ENCODE measurements at places on chromosomes 11 and 22. TPM values are rescaled to one million over a fixed set of nuclear protein-coding genes. Genes with fewer than 3 reads are reported as not detected.

NCAM1 gene
- polyA plus RNA-seq: 132 TPM

RIBC2 gene
- polyA plus RNA-seq: 1.8 TPM

OR10G8 gene
- polyA plus RNA-seq: not detected

OTOG gene
- 0.04 TPM for polyA plus RNA-seq

DGAT2 gene
- polyA plus RNA-seq: 0.34 TPM

GNG3 gene
- polyA plus RNA-seq: 0.68 TPM

TTC36 gene
- polyA plus RNA-seq: 2.4 TPM

MRGPRE gene
- not detected for polyA plus RNA-seq

DNA sequence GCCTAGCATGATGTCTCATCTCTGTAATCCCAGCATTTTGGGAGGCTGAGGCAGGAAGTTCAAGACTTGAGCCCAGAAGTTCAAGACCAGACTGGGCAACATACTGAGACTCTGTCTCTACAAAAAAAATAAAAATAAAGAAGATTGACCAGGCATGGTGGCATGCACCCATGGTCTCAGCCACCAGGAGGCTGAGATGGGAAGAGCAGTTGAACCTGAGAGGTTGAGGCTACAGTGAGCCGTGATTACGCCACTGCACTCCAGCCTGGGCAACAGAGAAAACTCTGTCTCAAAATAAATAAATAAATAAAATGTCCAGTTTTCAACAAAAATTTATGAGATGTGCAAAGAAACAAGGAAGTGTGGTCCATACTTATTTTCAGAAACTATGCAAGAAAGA lies 28.3 kb downstream of the EFCAB6 start:
- no peak for DNase-seq

- no peak for DNase-seq
Measured at GRCh38 chr11:120735035-120735434, 223.5 kb downstream of the GRIK4 start.

- DNase-seq: no peak
Measured at GRCh38 chr22:47460176-47460575, 697.7 kb downstream of the TBC1D22A start.

DNA sequence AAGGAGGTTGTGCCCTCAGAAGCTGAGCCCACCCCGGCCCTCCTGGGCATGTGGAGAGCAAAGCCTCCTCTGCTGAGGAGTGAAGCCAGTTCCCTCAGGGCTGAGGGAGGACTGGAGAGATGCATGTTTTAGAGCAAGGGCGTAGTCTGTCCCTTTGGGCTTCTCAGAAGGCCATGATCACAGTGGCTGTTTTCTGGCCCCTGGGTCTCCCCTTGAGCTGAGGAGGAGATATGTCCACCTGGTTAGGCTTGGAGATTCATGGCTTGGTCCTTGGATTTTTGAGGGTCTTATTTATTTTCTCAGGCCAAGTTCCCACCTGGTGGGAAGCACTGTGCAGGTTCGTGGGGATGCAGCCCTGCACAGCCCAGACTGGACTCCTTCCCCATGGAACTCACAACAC lies 46.5 kb upstream of the THY1 start:
- no peak for DNase-seq

DNA sequence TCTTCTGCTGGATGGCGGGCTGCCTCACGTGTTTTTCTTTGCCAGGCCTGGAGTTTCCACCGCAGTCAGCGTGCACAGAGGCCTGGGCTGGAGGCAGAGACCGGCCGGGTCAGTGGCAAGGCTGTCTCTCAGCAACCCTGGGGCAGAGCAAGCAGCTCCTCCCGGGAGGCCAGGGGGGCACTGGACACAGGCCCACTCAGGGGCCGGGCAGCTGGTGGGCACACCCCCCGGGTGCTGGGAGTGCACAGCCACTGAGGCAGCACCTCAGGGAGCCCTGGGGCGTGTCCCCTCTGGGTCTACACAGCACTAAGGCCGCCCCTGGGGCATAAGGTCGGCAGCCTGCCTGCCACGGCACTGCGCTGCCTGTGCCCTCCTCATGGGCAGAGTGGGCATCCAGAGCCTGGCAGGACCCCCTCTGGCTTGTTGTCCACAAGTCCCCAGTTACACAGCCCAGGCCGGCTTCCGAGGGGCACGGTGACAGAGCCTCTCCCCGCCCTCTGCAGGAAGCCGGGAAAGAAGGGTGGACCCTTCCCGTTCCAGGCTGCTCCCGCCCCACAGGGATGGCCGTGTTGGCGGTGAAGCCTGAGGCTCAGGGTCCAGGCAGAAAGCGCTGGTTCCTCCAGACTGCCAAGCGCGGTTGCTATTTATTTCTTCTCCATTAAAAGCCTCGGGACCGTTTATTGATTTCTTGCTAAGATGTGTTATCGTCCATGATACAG lies 18.5 kb upstream of the TH start:
- no peak for DNase-seq

DNA sequence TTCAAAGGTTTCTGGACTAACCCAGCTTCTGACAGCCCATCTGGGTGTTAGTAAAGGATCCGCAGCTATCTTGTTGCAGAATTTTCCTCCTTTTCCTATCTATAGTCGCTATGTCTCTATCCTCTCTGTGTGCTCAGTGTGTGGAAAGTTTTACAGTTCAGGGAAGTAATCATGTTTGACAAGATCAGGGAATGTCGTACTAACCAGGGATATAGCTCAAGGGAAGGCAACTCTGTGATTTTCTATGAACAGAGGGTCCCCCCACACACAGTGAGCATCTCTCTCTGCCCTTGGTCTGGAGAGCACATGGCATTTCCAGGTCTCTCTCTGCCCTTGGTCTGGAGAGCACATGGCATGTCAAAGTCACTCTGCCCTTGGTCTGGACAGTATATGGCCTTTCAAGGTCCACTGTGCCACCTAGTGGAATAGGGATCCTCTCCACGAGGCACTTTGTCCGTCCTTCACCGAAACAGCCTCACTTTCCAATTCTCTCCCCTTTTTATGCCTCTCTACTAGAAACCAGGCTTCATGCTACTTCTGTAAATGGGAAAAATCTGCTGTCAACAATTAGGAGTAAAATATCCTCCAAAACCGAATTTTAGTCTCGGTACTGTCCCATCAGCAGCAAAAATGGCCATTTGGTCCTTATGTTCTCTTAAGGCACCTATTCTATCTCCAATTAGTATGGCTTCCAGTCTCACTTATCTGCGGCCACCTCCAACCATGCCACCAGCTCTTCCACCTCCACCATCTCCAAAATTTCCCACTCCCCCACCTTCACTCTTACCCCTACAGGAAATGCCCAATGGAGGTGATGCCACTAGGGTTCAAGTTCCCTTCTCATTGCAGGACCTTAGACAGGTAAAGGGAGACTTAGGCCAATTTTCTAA lies 88.7 kb downstream of the IGLL5 start:
- DNase-seq: no peak

GRCh38 chr11:94217705-94218104 lies 86.7 kb upstream of the IZUMO1R start:
- no peak for DNase-seq

DNA sequence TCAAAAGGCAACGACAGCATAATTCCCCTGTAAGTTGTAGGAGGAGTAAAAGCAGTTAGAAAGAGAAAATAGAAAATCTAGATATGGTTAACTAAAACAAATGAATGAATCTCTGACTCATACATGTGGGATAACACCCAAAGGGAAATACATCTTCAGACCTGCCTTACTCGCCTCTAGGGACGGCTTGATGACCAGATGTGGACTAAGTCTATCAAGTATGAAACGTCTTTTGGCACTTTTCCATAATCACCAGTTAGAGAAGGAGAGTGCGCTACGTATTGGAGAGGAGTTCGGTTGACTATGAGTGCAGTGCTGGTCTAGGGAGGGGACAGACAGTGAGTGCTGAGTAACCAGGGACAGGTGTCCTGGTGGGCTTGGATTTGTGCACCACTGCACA lies 459.9 kb downstream of the OPCML start:
- DNase-seq: no peak

GRCh38 chr11:125925247-125925740 lies 20.6 kb upstream of the VSIG10L2 start:
- DNase-seq: no peak

DNA sequence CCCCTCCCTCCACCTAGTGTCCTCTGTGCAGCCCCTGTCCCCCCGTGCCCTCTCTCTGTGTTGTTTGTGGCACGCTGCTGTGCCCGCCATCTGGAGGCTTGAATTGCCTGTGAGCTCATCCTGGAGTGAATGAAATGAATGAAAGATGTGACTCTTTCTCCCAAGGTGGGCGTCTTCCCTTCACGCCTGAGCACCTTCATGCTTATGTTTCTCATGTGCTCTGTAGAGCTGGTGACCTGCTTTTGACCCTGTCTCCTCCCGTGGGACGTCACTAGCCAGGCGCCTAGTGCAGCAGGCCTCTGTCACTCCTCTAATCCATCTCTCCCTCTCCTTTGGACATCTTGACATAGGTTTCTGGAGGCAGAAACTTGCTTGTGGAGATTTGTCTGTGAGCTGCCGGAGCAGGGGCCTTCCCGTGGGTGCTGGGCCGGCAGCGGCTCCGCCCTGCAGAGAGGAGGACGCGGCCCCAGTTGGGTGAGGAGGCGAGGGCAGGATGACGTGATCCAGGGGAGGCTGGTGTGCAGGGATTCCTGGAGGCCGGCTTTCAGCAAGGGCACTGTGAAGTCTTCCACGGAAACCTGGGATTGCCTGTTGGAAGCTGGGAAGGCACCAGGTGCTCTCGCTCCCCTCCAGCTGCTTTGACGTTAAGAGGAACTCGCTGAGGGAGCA lies 40.6 kb downstream of the MUC6 start:
- no peak for DNase-seq

DNA sequence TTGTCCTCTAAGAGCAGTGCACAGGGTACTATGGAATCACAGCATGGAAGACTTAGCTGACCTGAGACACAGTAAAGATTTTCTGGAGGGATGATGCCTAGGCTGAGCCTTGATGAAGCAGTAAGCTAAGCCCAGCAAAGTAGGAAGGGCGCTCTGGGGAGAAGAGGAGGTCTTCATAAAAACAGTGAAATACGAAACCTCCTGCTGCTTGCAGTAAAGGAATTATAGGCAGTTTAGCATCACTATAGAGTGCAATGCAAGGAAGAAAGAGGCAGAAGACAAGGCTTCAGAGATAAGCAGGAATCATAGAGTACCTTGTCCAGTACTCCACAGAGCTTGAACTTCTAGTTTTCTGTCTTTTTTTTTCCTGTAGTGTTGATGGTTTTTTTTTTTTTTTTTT lies 555.7 kb upstream of the CADM1 start:
- no peak for DNase-seq

- no peak for DNase-seq
Measured at GRCh38 chr11:73939096-73939495, 11.7 kb upstream of the DNAJB13 start.

DNA sequence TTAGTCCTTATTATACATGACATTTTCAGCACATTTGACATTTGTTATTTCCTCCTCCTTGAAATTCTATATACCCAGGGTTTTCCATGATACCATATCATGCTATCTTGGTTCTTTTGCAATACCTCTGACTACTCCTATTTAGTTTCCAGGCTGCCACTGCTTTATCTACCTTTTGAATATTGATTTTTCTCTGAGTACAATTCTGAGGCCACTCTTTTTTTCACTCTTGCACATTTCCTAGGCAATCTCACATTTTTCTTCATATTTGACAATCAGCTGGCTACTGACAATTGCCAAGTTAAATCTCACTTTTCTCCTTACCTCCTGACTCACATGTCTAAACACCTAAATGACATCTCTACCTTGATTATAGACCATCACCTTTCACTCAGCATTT lies 11.9 kb downstream of the SBF2 start:
- no peak for DNase-seq

GRCh38 chr11:109641549-109641948 lies 219.6 kb downstream of the C11orf87 start:
- peak; percentile 20 for DNase-seq

DNA sequence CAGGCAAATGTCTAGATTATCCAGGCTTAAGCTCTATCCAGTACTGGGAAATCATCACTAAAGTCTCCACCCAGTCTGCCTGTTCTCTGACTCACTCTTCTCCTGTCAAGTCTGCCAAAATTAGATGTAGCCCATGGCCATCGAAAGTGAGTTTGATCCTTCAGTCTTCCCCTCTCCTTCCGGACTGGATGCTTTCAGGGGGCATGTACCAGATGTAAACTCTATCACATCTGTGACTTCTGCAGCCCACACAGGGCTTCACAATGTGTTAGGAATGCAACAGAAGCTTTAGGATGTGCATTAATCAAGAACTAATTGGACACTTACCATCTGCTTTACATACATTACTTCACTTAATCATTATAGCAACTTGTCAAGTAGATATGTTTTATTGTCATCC lies 12.3 kb downstream of the ME3 start:
- no peak for DNase-seq

GRCh38 chr11:22491555-22492225 lies 133.9 kb downstream of the FANCF start:
- DNase-seq: no peak

DNA sequence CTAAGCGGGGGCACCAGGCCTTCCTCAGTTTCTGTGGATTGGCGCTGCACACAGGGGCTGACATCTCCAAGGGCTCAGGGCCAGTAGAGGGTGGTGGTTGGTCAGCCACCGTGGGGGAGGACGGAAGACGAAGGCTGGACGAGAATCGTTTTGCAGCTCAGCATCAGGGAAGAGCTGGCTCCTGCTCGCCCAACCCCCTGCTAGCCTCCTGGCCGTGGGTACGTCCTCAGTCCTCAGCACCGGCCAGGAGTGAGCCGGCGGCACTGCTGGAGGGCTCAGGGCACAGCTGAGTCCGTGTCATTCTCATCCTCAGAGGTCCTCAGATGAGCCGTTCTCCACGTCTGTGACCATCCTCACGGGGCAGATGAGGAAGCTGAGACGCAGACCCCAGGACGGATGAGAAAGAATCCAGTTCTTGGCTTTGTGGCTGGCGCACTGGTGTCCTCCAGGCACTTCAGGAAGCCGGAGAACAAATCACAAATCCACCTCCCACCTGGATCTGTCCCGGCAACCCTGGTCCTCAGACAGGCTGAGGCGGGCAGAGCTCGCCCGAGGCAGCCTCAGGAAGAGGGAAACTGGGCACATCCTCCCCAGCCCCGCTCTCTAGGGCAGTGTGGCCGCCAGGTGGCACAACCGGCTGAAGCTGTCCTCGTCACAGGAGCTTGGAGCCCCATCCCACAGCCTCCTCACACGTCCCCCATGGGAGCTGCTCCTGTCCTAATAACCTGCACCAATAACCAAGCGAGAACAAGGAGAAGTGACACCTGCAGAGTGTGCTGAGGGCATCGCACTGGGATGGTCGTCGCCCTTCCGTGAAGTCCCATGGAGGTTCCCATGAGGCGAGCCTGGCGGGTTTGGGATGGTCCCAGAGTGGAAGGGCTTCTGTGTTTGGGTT lies 393.7 kb downstream of the BRD1 start:
- no peak for DNase-seq

DNA sequence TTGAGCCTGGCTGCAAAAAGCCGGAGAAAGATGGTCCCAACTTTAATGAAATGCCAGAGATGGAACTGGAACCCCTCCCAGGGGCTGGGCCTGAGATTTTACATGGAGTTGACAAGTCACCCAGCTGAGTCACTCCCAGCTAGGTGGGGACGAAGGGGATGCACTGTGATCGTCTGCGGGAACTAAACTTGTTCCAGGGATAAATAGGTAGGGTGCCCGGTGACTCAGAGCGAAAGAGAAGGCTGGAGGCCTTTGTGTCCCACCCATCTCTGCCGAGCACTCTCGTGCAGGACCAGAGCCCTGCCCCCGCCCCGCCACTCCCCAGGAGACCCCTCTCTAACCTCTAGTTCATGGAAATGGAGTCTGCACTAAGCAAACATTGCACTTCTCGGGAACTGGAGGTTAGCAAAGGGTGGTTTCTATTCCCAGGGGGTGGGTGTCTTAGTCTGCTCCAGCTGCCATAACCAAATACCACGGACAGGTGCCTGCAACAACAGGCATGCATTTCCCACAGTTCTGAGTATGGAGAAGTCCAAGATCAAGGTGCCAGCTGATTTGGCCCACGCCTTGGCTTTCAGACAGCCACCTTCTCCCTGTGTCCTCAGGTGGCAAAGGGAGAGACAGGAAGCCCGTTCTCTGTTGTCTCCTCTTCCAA lies 60.7 kb upstream of the FADD start:
- no peak for DNase-seq
